Activated naive CD8-positive, alpha-beta T cell treated with anti-CD3 and anti-CD28 coated beads, Interleukin-2, amount 50 U/mL, for 24 hours (primary cell): ENCODE measurements at places on chromosomes 7 and 10.

- H3K36me3 ChIP-seq: no peaks in the 10 kb centered on the region
- no peak for DNase-seq
- no peak overlapping the region for H3K4me3 ChIP-seq
- no peaks in the 10 kb centered on the region for H3K4me1 ChIP-seq
Measured at GRCh38 chr7:4030346-4030950, 651.6 kb upstream of the FOXK1 start.

- H3K36me3 ChIP-seq: no peaks in the 10 kb centered on the region
- H3K4me1 ChIP-seq: no peaks in the 10 kb centered on the region
Measured at GRCh38 chr7:68730964-68731363, 867.3 kb upstream of the AUTS2 start.

DNA sequence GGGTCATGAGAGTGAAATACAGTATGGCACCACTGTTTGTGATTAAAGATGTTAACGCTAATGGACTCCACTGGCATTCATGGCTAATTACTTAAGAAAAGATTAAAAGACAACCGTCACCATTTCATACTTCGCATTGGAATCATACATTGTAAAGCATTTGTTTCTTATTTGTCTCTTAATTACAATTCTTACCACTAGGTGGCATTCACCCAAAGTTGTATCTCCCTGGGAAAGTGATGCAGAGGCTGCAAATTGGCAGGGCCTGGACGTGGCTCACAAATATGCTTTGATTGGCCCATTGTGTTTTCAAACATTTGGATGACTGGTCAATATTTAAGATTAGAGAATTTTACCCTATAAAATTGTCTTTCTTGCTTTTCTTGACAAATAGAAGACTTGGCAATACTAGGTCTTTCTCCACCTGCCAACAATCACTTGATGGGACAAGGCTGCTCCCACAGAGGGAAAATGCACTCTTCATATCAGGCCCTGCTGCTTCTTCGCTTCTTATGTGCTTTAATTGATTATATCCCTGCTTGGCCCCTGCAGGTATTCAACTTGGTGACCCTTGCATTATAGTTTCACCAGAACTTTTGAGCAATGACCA, 72.1 kb upstream of the STARD3NL start:
- H3K4me3 ChIP-seq: no peak overlapping the region
- H3K4me1 ChIP-seq: no peaks in the 10 kb centered on the region
- no peak overlapping the region for H3K27ac ChIP-seq
- H3K36me3 ChIP-seq: no peaks in the 10 kb centered on the region

- no peaks in the 10 kb centered on the region for H3K4me1 ChIP-seq
- no peak for DNase-seq
- peaks cover 6% of the 10 kb centered on the region for H3K27me3 ChIP-seq
- no peaks in the 10 kb centered on the region for H3K36me3 ChIP-seq
- no peak overlapping the region for H3K27ac ChIP-seq
Measured at GRCh38 chr10:121248266-121248665, 350.0 kb downstream of the FGFR2 start.

GRCh38 chr10:71476228-71477011, 79.7 kb downstream of the CDH23 start:
- DNase-seq: no peak
- H3K36me3 ChIP-seq: no peaks in the 10 kb centered on the region
- peaks cover 9% of the 10 kb centered on the region for H3K4me1 ChIP-seq
- H3K4me3 ChIP-seq: no peak overlapping the region

GRCh38 chr10:20372748-20373147, 524.4 kb downstream of the NEBL start:
- H3K27me3 ChIP-seq: no peaks in the 10 kb centered on the region
- no peak overlapping the region for H3K4me3 ChIP-seq
- no peak for DNase-seq
- no peak overlapping the region for H3K27ac ChIP-seq
- no peaks in the 10 kb centered on the region for H3K36me3 ChIP-seq

GRCh38 chr10:48523212-48523819, 81.6 kb downstream of the ARHGAP22 start:
- no peak overlapping the region for H3K27ac ChIP-seq
- no peaks in the 10 kb centered on the region for H3K36me3 ChIP-seq
- peaks cover 2% of the 10 kb centered on the region for H3K4me1 ChIP-seq
- no peak for DNase-seq
- no peak overlapping the region for H3K4me3 ChIP-seq

DNA sequence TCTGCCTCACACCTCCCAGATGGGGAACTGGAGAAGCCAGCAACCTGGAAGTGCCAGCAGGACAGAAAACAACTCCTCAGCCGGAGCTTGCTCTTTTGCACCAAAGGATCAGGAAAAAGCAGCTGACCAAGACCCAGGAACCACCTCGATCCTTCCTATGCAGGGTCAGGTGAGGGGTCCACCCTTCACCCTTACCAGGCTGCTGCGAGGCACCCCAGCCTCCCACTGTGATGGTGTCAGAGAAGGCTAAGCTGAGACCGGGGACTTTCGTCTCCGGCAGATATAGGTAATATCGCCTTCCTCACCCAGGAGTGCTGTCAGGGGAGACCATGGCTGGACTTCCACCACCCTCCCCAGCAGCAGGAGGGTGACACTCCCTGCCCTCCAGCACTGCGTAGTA, 254.7 kb downstream of the TCERG1L start:
- H3K4me1 ChIP-seq: no peaks in the 10 kb centered on the region
- no peaks in the 10 kb centered on the region for H3K36me3 ChIP-seq
- no peak overlapping the region for H3K27ac ChIP-seq
- peaks cover 2% of the 10 kb centered on the region for H3K27me3 ChIP-seq
- DNase-seq: no peak
- no peak overlapping the region for H3K4me3 ChIP-seq

DNA sequence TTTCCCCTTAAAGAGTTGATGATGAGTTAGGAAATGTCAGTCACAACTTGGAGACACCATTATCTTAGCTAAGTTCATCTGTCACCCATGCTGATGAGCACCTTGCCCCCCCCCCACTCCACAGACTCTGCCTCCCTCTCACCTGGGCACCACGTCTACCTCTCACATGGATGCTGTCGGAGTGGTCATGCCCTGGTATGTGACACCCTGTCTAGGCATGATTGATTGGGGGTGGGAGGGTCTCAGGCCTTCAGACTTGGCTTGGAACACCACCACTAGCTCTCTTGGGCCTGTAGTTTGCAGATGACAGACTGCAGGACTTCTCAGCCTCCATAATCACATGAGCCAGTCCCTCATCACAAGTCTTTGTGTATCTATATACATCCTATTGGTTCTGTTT, 78.0 kb downstream of the WDR37 start:
- DNase-seq: no peak
- peaks cover 6% of the 10 kb centered on the region for H3K4me1 ChIP-seq
- H3K27me3 ChIP-seq: no peaks in the 10 kb centered on the region
- H3K4me3 ChIP-seq: no peak overlapping the region

DNA sequence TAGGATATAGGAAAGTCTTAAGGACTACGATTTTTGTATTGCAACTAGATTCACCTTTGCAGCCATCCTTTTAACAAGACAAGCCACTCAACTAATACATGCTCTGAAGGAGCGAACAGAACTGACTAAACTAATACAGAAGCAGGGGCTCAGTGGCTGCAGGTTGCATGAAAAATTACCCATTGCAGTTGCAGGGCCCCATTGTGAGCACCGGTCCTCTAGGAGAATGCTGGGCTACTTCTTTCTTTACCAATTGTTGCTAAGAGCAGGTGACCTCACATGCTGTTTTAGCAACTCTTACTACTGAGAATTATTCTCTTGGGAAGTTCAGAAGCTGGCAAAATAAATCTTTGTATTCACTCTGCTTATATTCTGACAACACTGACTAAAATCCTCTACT, 64.0 kb upstream of the ANKRD1 start:
- H3K4me3 ChIP-seq: no peak overlapping the region
- H3K4me1 ChIP-seq: peaks cover 4% of the 10 kb centered on the region
- no peaks in the 10 kb centered on the region for H3K27me3 ChIP-seq
- H3K36me3 ChIP-seq: no peaks in the 10 kb centered on the region
- no peak for DNase-seq
- no peak overlapping the region for H3K27ac ChIP-seq

DNA sequence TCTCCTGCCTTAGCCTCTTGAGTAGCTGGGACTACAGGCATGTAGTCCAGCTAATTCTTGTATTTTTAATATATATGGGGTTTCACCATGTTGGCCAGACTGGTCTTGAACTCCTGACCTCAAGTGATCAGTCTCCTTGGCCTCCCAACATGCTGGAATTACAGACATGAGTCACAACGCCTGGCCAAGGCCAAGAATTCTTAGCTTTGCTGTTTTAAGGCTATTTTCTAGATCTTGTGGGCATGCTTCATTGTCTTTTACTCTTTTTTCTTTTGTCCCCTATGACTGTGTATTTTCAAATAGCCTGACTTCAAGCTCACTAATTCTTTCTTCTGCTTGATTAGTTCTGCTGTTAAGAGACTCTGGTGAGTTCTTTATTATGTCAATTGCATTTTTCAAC, 56.4 kb upstream of the TAS2R16 start:
- no peaks in the 10 kb centered on the region for H3K27me3 ChIP-seq
- no peak for DNase-seq
- H3K4me1 ChIP-seq: no peaks in the 10 kb centered on the region
- H3K36me3 ChIP-seq: no peaks in the 10 kb centered on the region
- no peak overlapping the region for H3K27ac ChIP-seq
- H3K4me3 ChIP-seq: no peak overlapping the region

DNA sequence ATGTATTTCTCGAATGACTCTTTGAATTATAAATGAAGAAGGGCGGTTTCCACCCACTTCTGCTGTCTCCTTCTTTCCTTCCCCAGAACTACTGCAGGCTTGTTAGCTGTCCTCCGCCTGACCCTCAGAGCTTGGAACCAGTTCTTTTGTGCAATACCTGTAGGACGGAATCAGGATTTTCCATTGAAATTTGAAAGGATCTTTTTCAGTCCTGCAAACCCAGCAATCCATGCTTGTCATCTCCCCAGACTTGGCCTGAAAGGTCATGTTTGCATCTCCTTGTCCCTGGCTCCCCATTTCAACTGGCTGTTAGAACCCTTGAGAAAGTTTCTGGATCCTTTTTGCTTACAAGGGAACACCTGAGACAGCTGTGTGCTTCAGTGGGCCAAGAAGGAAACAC, 47.5 kb downstream of the PLCE1 start:
- no peaks in the 10 kb centered on the region for H3K36me3 ChIP-seq
- no peaks in the 10 kb centered on the region for H3K4me1 ChIP-seq
- no peak for DNase-seq
- H3K27me3 ChIP-seq: peaks cover 2% of the 10 kb centered on the region
- H3K4me3 ChIP-seq: no peak overlapping the region
- no peak overlapping the region for H3K27ac ChIP-seq
